ENCODE measurements at places on chromosomes 1 and 21.

DNA sequence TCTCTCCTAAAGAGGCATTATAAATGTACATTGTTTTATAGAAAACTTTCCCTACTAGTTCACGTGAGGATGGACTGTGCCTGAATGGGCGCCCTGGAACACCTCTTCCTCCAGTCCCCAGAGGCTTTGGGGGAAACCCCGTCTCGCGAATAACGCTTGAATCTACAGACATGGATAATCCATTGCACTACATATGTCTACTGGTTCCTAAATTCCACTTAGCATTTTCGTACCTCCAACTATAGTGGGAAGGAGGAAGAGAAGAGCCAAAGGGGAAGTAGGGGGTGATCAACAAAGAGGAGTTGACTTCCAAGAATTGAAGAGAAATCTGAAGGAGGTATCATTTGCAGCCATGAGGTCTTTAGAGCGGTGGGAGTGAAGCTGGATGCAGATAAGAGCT lies 11.1 kb downstream of the BARHL2 start:
- DNase-seq: no peak

GRCh38 chr1:154460695-154461260 lies 41.2 kb upstream of the TDRD10 start:
- no peak for DNase-seq

DNA sequence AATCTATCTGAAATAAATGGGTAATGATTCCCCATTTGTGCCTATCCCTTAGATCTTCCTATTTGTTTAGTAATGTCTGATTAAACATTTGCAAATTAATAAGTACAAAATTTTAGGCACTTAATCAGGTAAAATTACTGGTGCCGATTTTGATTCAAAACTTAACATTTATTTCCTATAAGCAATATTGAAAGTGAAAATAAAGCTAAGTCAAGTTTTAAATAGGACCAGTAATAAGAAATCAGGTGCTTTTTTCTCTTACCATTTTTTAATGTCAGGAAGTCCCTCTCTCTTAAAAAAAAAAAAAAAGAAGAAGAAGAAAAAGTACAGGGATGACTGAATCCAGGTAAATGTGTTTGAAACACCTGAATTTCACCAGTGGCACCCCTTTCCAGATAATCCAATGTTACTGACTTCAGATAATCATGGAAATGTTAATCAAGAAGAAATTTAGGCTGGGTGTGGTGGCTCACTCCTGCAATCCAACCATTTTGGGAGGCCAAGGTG lies 836 bp upstream of the GBP4 start:
- DNase-seq: no peak

- DNase-seq: no peak
Measured at GRCh38 chr1:25703041-25703440, 86.5 kb downstream of the MAN1C1 start.

DNA sequence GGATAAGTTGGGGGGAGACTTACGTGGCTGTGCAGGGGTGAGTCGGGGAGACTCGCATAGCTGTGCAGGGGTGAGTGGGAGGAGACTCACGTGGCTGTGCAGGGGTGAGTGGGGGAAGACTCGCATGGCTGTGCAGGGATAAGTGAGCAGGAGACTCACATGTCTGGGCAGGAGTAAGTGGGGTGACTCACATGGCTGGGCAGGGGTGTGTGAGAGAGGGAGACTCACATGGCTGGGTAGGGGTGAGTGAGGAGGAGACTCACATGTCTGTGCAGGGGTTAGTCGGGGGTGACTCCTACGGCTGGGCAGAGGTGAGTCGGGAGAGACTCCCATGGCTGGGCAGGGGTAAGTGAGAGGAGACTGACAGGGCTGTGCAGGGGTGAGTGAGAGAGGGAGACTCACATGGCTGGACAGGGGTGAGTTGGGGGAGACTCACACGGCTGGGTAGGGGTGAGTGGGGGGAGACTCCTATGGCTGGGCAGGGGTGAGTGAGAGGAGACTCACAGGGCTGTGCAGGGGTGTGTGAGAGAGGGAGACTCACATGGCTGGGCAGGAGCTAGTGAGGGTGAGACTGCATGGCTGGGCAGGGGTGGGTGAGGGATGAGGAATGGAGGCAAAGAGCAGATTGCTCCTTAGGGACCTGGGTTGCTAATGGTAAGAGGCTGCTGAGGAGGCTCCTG lies 56.0 kb upstream of the ABCG1 start:
- no peak for DNase-seq

GRCh38 chr1:159879977-159880376 lies 17.5 kb upstream of the VSIG8 start:
- no peak for DNase-seq

DNA sequence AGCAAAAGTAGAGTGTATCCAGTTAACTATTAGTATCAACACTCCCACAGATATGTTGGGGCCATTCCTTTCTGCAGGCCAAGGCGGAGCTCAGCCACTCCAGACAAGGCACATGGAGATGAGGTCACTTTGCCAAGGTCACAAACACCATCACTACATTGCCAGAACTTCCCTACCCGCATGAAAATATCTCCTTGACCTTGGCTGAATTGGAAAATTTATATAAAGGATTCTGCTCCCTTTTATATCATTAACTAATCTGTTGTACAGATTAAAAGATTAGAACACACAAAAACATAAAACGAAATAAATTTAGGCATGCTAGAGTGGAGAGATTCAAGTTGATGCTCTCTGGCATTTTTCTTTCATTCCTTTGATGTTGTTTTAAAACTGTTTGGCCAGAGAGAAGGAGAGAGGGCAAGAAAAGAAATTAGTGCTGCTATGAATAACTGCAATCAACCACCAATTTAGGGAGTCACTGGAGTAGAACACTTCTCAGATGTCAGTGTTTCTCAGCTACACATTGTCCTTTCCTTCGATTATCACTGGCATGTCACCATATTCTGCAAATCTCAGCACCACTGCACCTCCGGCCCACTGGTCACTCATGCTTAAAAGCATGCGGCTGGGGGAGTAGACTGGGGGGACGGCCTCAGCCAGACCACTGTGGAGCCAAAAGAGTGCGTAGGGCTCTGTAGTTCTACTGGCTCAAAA lies 78.7 kb upstream of the ATP1B1 start:
- no peak for DNase-seq

DNA sequence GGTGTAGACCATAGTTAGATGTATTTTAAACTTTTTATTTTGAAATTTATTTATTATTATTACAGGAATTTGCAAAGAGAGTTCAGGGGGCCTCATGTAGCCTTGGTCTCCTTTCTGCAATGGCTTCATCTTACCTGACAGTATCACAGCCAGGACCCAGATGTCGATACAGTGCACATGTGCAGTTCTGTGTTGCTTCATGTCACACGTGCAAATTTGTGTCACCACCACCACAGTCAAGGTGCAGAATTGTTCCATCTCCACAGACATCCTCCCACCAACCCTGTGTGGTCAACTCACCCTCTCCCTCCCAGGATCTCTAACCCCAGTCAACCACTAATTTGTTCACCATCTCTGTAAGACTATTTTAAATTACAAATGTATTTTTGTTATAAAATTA lies 184.5 kb downstream of the CAMTA1 start:
- no peak for DNase-seq

DNA sequence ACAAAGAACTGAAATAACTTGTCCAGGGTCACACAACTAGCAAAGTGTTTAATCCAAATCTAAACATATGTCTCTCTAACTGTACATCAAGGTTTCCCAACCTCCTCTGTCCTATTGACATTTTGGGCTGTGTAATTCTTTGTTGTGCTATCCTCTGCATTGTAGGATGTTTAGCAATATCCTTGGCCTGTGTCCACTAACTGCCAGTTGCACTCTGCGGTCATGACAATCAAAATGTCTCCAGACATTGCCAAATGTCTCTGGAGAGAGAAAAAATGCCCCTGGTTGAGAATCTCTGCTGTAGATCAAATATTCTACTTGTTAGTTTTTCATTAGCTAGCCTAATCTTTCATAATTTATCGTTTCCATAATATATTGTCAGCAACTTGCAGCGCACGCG lies 353.4 kb upstream of the NEGR1 start:
- DNase-seq: no peak

- DNase-seq: no peak
Measured at GRCh38 chr21:41170859-41171609, 3.1 kb downstream of the BACE2 start.

DNA sequence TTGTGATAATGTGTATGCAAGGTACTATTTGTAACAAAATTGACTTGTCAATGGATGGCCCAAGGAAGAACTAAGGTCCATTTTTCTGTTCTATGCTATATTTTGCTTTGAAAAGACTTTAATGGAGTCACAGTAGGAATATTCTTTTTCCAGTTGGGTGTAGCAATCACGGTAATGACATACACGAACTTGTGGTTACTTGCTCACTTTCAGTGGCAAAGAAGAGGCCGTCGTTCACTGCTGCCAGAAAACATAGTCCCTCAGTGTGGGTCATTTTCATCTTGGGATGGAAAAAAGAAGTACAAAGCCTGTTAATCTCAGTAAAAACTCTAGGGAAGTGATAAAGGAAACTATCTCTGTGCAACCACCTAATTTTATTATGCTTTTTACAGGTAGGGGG lies 47.8 kb upstream of the LAMC2 start:
- DNase-seq: no peak

DNA sequence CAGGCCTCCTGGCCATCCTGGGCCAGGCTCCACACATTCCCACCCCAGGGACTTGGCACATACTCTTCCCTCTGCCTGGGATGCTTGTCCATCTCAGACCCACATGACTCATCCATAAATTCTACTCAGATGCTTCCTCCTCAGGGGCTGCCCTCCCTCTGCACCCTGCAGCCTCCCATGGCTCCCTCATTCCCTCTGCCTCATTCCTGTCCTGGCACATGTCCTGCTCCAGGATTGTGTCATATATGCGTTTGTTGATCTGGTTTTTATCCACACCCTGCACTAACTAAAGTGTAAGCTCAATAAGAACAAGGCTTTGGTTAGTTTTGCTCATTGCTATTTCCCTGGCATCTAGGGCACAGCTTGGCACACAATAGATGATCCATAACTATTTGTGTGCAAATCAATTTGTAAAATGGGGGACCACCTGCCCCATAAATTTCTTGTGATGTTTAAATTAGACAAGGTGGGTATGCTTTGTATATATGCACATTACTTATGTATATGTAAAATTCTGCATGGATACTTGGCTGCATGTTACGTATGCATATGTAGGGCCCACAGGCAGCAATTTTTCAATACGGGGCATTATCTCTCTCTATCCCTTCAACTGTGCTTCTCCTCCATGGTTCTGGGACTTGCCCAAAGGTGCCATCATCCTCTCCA lies 191.4 kb downstream of the PTPRU start:
- DNase-seq: no peak

DNA sequence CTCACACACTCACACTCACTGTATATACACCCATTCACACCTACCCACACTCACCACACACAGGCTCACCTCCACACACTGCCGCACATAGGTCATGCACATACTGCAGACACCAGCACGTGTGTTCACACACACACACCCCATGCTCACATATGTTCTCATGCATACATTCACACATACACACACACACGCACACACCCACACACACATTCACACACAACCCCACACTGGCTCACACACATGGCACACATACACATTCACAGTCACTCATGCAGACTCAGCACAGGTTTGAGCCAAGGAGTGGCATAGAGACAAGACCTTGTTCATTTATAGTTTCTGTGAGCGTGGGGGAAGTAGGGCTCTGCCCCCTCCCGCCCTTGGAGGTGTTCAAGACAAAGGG lies 41.1 kb upstream of the SLC30A1 start:
- no peak for DNase-seq

DNA sequence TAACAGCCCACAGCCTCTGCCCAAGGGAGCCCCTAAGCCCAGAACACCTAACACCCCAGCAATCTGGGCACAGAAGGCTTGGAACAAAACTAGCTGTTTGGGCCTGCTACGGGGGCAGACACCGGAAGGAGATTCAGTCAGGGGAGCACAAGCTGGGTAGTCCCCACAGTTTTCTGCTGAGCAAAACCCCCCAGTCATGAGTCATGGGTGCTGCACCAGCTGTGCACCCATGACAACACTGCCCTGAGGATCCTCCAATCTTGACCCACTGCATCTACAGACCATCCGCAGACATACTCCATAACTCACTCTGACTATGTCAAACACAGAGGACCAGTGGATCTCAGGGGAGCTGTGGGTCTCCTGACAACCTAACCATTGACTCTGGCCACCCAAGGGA lies 105.1 kb downstream of the LRIG2 start:
- DNase-seq: no peak

GRCh38 chr1:37661401-37661800 lies 26.7 kb upstream of the RSPO1 start:
- no peak for DNase-seq

- no peak for DNase-seq
Measured at GRCh38 chr1:168430321-168430720, 113.5 kb downstream of the XCL2 start.
